Stimulated activated CD4-positive, alpha-beta T cell treated with anti-CD3 and anti-CD28 coated beads, Interleukin-4, amount 100 ng/mL, for 1 hour (primary cell): ENCODE measurements at places on chromosomes 3 and 15.

GRCh38 chr15:36791844-36792571 lies 212.6 kb downstream of the CDIN1 start:
- no peak for DNase-seq

DNA sequence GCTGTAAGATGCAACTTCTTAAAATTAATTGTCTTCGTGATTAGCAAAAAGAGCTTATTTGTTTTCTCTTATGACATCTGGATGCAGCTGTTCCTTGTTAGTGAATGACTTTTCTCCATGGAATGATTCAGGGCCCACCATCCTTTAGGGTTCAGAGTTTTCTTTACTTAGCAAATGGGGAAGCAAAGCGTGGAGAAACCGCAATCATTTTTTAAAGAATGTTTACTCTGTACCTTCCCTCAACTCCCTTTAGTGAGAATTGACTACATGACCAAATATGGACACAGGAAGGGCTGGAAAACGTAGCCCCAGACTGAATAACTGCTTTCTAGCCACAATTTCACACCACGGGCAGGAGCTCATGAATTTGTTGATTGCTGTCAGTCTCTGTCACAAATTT lies 130.1 kb downstream of the EDEM1 start:
- DNase-seq: no peak

DNA sequence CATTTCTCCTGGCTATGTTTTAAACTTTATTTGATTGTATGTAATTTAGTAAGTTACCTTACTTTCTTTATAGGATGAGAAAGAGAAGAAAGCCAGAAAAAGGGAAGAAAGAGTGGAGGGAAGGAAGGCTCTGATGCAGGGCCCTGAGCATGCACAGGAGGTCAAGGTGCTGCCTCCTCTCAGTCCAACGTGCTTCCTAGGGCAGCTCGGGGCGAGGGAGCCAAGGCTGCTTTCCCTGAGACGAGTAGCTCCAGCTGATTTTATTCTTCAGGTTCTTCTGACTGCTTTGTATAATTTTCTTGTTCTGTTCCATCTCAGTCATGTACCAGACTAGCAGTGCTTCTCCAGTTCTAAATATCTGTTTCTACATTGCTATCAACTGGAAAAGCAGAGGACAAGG lies 3.4 kb downstream of the CORO2B start:
- no peak for DNase-seq

GRCh38 chr3:70176224-70176623 lies 136.2 kb downstream of the MDFIC2 start:
- DNase-seq: no peak

DNA sequence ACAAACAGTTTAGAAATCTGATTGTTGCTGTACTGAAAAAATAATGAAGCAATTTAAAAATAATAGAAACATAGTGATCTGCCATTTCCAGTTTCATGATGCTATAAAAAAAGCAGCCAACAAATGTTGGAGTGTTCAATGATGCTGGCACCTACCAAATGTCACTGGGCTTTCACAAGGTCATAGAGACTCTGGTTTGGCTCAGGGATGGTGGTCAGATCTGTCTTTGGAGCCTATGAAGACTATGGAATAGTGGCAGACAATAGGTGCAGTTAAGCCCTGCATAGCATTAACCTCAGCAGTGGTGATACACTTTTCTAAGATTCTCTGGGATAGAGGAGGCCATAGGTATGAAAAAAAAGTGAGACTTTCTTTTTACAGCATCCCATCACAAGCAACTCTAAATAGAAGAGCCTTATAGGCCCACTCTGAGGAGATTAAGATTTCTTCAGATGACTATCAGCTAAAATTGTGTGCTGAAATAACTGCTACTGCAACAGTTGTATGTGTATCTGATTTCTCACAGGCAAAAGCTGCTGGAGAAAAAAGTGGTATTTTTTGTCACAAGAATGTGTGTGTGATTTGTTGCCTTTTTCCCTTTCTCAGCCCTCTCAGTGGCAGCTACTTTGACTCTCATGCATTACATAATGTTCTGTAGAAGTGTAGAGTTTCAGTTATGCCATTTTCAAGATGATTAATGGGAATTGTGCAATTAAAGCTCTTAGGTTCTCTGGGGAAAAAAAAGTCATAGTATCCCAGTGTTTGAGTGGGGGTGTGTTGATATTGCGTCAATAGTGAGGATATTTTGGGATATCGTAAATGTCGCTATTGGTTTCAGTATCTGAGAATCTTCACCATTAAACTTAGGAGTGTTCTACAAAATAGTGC lies 137.4 kb downstream of the MBNL1 start:
- no peak for DNase-seq

GRCh38 chr3:53382106-53382505 lies 34.8 kb upstream of the DCP1A start:
- no peak for DNase-seq

GRCh38 chr15:85583923-85584390 lies 203.6 kb downstream of the AKAP13 start:
- DNase-seq: peak; percentile 31

DNA sequence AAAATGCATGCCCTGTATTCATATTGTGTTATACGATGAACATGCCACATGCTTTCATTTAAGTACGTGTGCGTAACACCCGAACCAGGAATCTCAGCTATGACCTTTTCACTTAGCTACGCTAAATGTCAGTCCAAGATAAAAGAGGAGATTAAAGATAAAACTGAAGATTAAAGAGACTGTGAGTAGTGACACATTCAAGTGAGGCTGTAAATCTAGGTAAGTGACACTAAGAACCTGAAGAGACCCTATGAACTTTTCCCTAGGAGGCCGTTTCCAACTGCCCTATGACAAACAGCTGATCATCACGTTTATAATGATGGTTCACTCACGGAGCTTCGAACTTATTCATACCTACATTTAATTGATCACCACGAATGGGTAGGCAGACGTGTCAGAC lies 32.2 kb downstream of the TFRC start:
- no peak for DNase-seq

DNA sequence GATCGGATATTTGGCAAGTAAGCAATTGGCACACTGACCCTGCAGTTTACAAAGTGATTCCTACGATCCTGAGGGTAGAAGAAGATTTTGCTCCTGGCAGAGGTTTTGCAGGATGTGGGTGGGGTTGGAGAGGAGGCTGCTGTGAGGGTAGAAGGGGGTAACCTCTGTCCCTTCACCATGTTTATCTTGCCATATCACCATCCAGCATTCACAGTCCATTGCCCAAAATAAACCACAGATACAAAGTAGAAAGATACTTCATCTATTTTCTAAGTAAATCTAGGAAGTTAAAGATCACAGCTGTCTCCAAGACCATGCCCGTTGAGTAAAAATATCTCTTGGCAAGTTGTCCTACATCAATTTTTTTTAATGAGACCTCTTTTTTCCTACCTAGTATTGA lies 51.6 kb downstream of the LIPC start:
- DNase-seq: no peak

- no peak for DNase-seq
Observed at GRCh38 chr3:158095111-158095813, 11.0 kb downstream of the SHOX2 start.

DNA sequence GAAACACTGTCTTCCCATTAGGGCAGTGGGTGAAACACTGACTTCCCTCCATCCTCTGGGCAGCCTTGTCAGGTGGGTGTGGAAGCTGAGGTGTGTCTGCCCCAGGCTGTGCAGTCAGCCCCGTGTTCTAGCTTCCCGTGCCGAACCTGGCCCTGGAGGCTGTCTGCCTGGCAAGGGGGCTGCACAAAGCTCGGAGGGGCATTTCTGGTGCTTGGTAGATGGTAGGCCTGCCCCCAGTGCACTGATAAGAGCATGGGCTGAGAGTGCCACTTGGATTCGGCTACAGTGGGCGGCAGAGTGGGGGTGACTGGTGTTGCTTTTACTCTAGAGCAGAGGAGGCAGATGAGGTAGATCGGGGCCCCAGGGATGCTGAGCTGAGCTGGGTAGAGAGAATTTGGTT lies 21.3 kb downstream of the IGF1R start:
- no peak for DNase-seq

DNA sequence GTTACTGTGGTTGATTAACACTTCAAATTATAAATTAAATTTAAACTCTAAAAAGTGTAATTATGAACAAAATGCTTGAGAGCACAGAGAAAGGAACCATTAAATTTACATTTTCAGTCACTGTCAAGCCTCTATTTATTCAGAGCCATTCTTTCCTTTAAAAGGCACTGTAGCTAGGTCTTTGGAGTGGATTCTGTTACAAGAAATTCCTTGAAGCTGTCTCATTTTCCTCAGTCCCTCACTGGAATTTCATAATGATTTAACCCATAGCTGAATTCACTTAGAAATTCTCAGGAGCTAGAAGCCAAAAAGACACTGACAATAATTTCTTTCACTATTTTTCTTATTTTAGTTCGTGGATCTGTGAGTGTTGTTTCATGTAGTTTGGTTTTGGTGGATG lies 81.2 kb upstream of the TCF12 start:
- DNase-seq: no peak

- DNase-seq: no peak
Observed at GRCh38 chr3:15299036-15299435, 33.4 kb downstream of the SH3BP5 start.

GRCh38 chr3:100093831-100094230 lies 20.5 kb downstream of the FILIP1L start:
- no peak for DNase-seq
